Right atrium auricular region (tissue), 2 donors: ENCODE measurements at places on chromosomes 2 and 18.
A peak's percentile ranks its signal among the peaks of the same experiment; 100 is the strongest.

GRCh38 chr2:98516571-98516970 lies 71.9 kb downstream of the INPP4A start:
- no peak for DNase-seq

- DNase-seq = no peak
Measured at GRCh38 chr2:123935405-123935804, 89.7 kb upstream of the CNTNAP5 start.

GRCh38 chr2:1539973-1540372 lies 126.7 kb downstream of the TPO start:
- no peak for DNase-seq

DNA sequence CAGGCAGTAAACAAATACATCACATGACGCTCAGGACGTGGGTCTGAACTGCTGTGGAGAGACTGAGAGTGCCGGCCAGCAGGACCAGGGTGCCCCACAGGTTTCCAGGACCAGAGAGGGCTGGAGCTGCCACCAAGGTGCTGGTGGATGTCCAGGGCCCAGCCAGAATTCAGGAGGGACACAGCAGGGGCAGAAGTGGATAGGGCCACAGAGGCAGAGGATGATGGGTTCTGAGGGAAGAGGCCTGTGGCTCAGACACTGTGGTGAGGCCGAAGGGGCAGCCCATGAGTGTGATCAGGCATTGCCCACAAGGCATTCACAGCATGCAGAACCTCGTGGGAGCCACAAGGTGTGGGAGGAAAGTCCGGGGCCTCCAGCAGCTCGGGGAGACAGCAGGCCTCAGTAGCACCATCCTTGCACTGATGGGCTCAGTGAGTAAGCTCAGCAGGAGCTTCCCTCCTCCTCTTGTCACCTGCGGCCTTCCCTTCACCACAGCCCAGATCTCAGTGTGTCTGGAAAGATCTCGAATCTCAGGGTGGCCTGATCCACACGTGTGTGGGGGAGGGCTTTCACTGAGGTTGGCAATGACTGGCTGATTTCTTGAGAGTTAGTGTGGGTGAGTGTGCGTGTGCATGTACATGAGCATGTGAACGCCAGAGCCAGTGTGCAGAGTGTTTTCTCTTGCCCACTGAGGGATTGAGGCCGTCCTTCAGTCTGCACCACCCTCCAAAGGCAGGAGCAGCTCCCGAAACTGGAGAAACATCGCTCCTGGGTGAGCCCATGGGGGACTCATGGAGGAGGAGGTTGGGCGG lies 181.8 kb upstream of the RAB6C start:
- peak; percentile 23 for DNase-seq

GRCh38 chr2:188695953-188696352 lies 278.2 kb upstream of the COL3A1 start:
- no peak for DNase-seq

DNA sequence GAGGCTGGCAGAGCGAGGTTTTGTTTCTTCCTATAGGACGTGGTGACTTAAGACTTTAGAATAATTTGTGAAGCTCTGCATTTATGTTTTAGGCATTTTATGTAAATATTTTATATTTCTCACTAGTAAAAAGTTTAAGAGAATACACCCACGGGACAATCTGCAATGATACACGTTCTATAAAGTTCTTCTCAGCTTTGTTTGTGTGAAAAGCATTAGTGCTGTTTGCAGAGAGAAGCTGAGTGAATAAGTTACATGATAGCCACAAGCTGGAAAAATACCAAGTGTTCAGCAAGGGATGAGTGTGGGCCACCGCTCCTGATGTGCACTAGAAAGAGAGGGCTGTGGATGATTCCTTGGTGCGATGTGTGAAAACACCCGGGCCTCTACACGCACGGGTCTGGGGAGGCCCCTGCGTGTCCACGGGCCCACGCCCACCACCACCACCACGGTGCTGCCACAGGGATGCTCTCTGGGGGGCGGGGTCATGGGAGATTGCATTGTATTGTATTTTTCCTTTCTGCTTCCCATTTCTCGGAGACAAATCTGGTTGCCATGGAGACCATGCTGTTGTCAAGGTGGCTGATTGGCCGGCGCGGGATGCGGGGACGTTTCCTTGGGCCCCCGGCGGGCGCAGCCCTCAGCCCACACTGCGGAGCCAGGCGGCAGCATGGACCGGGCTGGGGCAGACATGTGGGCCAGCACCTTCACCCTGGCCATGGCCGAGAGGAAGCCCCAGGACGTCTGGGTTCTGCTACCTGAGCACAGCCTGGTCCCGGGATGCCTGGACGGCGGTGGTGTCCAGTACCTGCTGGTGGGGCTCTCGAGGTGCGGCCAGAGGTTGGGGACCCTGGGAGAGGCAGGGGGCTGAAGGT lies at the start of gene RTP5:
RTP5 (plus strand) TSS at position 643 of the 875 bp plus-strand sequence; CDS start at position 671, 28 bp downstream.
- no peak for DNase-seq

GRCh38 chr2:239836021-239836765 lies 188.9 kb downstream of the NDUFA10 start:
- peak; percentile 28 for DNase-seq

DNA sequence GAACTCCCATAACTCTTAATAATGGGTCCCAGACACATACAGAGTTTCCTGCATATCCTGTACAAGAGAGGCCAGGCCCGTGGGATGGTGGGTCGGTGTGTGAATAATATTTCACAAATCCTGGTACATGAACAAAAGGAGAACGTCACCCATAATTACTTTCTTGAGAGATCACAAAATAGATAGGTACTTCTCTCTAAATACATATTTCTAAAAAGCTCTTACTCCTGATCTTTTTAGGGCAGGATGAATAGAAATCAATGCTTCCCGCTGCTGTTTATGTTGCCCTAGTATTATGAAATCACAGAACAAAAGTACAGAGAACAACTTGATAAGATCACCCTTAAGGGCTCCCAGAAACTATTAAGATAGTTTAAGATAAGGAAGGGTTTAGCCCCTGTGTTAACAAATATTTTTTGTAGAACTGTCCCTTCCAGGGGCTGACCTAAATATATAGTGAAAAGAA lies 5.4 kb downstream of the IRS1 start:
- DNase-seq = no peak

GRCh38 chr2:188785490-188785889 lies 188.7 kb upstream of the COL3A1 start:
- DNase-seq = no peak
